T-helper 9 cell (primary cell): ENCODE measurements at places on chromosomes 6 and 20.

GRCh38 chr20:59448851-59449444 lies 148.5 kb downstream of the EDN3 start:
- no peak for DNase-seq

DNA sequence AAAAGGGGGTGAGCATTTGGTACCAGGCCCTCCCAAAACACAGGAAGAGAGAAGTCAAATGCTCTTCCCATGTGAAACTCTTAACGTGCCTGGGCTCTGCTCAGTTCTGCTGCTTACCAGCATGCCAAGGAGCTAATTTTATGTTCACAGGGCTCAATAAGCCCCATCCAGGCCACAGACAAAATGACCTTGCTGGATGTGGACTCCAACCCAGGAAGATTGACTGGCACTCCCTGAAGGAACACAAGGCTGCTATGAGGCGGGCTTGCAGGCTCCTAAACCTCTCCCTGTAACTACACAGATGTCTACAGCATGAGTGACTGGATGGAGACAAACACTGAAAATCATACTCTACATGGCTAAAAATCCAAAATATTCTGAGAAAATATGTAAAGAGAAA lies 50.6 kb downstream of the CHD6 start:
- DNase-seq = no peak

DNA sequence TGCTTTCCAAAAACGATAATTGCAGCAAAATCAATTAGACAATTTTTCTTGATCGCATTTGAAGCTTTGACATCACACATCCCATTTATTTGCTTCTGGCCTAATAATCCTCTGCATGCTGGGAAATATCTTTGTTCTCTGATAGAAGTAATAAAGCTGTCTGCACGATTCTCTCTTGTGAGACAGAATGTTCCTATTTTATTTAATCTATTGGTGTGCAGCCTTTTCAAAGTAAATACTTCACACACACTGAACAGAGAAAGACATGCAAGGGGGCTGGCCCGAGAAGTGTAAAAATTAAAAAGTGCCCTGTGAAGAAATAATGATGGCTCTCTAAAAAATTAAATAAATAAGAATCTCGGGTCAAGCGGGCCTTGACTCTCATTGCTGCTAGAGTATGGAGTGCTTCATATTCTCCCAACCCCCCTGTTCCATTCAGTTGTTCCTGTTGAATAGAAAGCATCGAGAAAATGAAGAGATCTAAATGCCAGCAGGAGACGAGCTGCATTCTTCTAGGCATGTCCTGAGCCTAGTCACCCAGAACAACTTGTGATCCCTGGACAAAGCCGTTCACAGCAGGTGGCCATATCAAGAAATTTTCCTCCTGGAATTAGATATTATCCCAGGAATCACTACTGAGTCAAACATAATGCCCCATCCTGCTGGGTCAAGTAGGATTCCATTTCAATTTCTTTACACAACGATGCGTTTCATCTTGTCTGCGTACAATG lies 625.9 kb upstream of the EPHA7 start:
- no peak for DNase-seq

- DNase-seq = no peak
Measured at GRCh38 chr6:31543639-31544038, 1.8 kb upstream of the DDX39B start.

DNA sequence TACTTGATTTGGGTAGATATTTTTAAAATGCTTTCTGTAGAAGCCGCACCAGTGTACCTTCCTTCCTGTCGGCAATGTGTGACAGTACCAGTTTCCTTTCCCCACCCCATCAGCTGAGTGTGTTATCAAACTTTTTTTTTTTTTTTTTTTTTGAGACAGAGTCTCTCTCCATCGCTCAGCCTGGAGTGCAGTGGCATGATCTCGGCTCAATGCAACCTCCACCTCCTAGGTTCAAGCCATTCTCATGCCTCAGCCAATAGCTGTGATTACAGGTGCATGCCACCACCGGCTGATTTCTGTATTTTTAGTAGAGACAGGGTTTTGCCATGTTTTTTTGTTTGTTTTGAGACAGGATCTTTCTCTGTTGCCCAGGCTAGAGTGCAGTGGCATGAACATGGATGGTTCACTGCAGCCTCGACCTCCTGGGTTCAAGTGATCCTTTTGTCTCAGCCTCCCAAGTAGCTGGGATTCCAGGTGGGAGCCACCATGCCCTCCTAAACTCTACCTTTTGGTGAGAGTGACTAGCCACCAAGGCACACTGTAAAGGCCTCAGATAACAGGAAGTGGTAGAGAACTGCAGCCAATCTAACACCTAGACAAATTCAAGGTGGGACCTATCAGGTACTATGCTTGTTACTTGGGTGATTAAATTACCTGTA lies 26.5 kb upstream of the ZBTB22 start:
- DNase-seq = peak; percentile 50

- DNase-seq = no peak
Measured at GRCh38 chr20:19868441-19868840, 110.4 kb downstream of the RIN2 start.

DNA sequence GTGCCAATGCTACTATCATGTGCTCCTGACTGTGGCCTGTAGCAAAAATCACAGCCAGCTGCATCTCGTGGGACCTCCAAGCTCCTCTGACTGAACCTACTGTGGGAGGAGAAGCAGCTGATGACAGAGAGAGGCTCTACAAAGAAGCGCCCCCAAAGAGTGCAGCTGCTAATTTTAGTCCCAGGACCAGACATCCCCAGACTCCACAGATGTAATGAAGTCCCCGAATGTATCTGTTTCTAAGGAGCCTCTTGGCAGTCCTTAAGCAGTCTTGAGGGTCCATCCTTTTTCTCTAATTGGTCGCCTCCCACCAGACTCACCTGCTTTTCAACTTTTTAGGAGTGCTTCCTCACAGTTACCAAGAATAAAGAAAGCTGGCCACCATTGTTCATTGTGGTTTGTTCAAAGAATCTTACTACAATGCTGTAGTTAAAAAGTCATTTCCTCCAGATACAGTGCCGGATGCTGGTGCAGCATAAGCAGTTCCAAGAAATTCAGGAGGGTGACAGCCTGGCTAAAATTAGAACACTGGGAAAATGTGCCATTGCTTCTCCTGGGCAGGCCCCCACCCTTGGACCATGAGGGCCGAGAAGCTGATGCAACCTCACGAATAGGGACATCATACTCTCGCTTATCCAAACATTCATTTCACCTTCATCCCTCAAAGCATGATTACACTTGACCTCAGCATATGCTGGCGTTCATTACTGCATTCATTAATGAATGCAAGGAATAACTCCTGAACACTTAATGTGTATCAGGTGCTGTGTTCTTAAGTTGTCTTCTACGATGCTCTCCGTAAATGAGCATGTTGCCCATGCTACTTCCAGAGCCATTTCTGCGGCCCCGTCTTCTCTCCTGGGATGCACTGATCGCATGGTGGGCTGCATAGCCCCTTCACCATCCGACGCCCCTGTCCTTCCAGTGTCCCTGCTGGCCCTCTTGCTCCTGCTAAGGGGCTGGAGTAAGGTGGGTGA lies 66.4 kb downstream of the LY86 start:
- no peak for DNase-seq

GRCh38 chr6:159042003-159042825 lies 2.6 kb downstream of the TAGAP start:
- peak; percentile 52 for DNase-seq

GRCh38 chr6:89122625-89123024 lies 4.8 kb upstream of the SRSF12 start:
- no peak for DNase-seq

DNA sequence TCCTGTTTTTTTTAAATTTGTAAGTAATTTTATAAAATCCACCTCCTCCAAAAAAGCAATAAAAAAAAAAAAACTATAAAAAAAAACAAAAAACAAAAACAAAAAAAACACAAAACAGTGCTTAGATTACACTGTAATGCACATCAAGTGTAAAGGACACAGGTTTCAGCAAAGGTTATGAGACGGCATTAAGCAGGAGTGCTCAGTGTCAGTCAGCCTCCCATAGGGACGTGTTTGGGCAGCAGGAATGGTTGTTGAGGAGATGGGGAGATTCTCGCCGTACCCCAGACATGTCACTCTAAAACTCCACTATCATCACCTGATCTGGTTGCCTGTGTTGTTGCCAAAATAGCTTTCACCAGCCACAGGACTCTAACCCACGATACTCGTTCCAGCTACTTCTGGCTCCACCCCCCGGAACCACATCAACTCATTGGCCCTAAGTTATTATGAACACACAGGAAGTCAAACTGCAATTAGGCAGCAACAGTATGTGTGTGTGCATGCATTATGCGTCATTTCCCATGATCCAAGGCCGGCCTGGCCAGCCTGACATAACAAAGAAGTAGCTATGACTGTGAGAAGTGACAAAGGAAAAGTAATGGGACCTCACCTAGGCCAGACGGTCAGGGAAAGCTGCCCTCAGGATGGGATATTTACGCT lies 28.7 kb downstream of the ECT2L start:
- DNase-seq = no peak

GRCh38 chr20:48724891-48725554 lies 102.8 kb downstream of the PREX1 start:
- DNase-seq = no peak

- DNase-seq = no peak
Measured at GRCh38 chr6:47655719-47656595, 42.4 kb upstream of the ADGRF4 start.

GRCh38 chr6:114042267-114043016 lies 71.5 kb upstream of the HDAC2 start:
- DNase-seq = no peak

GRCh38 chr6:35343092-35343834 lies 905 bp downstream of the PPARD start:
- DNase-seq = no peak

DNA sequence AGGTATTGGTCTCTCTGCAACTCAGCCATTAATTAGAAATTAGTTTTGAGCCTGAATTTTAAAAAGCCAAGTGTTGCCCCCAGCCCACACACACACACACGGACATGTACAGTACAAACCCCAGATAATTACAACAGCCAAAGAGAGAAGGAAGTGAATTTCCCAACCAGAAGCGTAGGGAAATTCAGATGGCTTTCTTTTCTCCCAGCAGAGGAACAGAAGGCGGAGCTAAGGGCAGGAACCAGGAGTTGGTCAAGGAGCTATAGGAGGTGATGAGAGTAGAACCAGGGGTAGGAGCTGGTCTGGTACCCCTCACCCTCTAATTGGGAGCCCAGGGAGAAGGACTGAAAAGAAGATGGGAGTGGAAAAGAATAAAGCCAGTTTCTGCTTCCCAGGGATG lies 3.9 kb upstream of the ZBTB9 start:
- DNase-seq = no peak

DNA sequence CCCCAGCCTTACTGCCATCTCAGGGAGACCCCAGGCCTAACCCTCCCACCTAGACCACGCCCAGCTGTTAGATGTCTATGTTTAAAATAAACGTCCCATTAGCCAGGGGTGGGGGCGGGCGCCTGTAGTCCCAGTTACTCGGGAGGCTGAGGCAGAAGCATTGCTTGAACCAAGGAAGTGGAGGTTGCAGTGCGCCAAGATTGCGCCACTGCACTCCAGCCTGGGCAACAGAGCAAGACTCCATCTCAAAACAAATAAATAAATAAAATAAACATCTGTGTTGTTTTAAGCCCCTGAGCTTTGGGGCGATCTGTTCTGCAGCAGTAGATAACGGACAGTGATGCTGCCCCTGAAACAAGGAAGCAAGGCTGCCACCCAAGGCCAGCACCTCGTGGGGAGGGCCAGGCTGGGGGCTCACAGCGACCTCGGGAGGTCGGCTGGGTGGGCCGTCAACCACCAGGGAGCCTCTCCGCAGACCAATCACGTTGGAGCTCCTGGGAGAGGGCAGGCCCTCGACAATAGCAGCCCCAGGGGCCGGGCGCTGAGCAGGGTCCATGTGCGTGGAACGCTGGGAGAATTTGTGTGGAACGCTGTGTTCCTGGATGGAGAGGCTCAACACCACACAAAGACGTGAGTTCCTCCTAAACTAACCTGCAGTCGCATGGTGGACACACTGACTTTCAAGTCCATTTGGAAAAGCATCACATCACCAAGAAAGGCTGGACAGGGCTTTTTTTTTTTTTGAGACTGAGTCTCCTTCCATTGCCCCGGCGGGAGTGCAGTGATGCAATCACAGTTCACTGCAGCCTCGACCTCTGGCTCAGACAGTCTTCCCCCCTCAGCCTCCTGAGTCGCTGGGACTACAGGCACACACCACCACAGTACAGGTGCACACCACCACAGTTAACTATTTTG lies 1.0 kb upstream of the HELZ2 start:
- no peak for DNase-seq

GRCh38 chr6:157974341-157974894 lies 7.2 kb upstream of the SYNJ2 start:
- no peak for DNase-seq

DNA sequence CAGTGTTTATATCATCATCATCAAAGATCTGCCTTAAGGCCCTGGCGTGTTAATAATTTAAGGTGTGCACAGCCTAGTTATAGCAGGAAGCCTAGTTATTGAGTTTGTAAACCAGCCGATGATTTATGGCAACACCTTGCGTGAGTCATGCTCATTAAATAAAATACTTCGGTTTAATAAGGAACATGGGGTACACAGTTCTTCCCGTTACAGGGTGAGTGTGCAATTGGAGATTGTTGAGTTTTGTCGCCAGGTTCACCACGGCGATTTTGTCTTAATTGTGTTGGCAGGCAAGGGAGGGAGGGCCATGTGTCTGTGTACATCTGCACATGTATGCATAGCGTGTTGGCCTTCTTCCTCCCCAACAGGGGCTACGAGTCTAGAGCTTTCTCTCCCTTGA lies 104.0 kb downstream of the TFAP2A start:
- DNase-seq = no peak

DNA sequence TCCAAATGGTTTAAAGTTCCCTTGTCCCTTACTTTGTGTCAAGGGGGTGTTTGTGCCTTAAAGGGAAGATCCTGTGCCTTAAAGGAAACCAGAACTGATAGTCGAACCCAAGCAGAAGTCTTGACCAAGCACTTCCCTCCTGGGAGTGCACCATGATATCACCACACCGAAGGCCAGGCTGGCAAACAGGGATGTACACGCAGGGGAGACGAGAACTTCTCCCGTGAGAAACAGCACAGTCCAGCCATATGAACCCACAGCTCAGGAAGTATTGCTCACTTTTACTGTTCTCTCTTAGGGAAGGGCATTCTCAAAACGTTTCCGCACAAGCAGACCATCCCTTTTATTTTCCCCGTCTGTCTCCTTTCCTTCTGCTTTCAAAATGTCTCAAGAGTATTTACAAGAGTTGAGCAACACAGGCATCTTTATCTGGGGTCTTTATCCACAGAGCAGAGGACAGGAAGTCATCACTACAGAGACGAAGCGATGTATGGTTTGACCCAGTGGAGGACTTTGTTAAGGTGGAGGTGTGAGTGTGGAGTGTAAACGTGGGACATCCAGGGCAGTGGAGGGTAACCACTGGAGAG lies 12.8 kb upstream of the SERPINB1 start:
- DNase-seq = no peak

DNA sequence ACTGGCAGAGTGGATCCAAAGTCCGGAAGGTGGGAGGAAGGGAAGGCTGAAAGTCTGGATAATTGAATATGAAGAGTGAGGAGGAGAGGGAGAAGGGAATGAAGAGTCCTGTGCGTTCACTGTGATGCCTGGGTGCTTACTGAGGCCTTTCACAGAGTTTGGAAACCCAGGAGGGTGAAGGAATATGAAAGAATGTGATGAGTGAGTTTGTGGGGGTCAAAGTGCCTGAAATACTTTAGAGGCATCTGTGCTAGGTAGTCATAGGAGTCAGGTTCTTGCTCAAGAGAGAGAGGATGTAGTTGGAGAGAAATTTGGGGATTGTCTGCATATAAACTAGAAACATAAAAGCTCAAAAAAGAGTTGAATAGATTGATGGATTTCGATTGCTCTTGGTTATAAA lies 20.7 kb downstream of the NKX2-4 start:
- no peak for DNase-seq
